Foreskin fibroblast (primary cell): ENCODE measurements at places on chromosomes 2 and 18.

- DNase-seq: no peak
Observed at GRCh38 chr2:195105581-195105980, 551.4 kb upstream of the SLC39A10 start.

- DNase-seq: no peak
Observed at GRCh38 chr18:13871701-13872100, 43.6 kb downstream of the MC2R start.

GRCh38 chr2:31227711-31228125, 6.2 kb upstream of the EHD3 start:
- no peak for DNase-seq

DNA sequence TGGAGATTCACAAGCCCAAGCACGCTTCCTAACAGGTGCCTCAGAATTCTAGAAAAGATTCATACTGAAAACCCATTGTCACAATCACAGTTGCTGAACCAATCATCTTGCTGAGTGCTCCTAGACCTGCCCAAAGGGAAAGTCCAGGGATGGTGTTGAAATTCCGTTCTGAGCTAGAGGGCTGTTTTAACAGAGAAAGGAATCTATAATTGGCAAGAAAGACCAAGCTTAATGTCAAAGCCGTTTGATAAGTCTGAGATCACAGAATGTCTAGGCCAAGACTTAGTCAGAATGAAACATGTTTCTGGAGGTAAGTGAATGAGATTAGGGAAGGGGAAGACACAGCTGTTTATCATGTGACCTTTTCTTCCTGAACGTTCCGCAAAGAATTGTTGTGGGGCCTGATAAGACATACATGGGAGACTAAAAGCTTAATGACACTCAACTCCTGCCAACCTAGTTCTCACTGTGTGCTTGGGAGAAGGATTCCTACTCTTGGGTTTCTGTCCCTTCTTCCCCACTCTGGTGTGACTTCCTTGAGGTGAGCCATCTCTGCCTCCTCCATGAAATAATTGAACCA, 27.5 kb downstream of the PMAIP1 start:
- no peak for DNase-seq

- no peak for DNase-seq
Observed at GRCh38 chr2:169738566-169739229, 5.1 kb downstream of the KLHL23 start.

DNA sequence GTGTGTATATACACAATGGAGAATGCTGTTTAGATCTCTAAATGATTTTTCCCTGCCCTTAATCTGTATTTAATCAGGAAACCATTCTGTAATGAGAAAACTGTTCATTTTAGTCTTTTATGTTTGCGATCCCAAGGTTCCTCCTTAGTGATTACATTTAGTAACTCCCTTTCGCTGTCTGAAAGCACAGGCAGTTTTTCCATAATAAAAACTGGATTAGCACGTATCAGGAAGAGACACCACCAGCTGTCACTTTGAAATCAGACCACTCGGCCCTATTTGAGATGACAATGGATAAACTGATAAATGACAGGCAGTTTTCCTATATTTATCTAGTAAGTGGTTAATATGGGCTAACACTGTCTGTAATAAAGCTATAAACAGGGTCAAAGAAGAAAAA, 370.9 kb downstream of the NR4A2 start:
- no peak for DNase-seq
